Hematopoietic multipotent progenitor cell treated with erythropoietin and hydrocortisone succinate and interleukin-3 and kit ligand, for 15 days (in vitro differentiated cells): ENCODE measurements at places on chromosomes 2 and 18.
A peak's percentile ranks its signal among the peaks of the same experiment; 100 is the strongest.

GRCh38 chr18:48805826-48806535 lies 144.8 kb downstream of the SMAD7 start:
- no peak for DNase-seq

DNA sequence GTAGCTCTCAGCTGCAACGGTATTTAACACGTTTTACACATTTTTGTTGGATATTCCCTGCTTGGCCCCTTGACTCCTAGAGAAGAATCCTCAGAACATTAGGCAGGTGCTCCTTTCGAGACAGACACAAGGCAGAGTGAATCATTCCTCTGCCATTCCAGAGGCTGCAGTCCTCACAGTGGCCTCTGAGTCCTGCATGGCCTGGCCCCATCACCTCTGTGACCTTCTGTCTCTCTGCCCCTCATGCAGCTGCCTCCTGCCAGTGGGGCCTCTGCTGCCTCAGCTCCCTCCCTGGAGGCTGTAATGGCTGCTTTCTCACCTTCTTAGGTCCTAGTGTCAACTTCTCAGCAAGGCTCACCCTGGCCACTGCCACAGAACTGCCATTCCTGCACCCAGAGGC lies 101.3 kb downstream of the PTPRM start:
- DNase-seq, result no peak

DNA sequence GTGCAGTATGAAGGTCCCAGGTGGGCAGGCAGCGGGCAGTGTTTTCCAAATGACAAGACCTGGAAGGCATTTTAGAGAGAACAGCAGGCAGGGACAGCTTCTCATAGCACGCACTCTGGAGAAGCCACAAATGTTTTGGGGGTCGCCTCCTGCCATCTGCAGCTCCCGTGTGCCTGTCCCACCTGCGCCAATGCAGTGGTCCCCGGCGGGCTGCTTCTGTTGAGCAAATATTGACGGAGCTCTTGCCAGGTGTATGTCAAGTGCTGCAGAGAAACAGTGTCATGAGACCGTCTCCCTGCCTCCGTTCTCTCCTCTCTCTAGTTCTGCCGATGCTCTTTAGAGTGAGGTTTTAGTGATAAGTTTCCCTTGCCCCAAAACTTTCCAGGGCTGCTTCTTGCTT lies 174.8 kb downstream of the LDLRAD4 start:
- no peak for DNase-seq

DNA sequence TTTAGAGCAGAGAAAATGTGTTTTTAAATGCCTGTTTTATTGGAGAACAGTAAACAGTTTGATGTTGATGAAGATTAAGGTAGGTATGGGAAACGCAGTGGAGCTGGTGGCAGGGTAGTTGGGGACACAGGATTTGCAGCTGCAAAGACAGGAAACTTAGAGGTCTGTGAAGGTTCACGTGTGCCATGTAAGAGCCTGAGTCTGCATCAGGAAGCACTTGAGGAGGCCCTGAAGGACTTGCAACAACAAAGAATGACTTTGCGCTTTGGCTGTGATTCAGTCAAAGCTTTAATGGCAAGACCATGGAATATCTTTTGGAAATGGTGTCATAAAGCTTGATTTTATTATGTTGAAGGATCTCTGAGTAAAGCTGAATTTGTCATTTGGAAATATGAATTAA lies 347.6 kb upstream of the KCNJ3 start:
- no peak for DNase-seq

GRCh38 chr18:77815666-77816338 lies 566.2 kb downstream of the GALR1 start:
- no peak for DNase-seq

DNA sequence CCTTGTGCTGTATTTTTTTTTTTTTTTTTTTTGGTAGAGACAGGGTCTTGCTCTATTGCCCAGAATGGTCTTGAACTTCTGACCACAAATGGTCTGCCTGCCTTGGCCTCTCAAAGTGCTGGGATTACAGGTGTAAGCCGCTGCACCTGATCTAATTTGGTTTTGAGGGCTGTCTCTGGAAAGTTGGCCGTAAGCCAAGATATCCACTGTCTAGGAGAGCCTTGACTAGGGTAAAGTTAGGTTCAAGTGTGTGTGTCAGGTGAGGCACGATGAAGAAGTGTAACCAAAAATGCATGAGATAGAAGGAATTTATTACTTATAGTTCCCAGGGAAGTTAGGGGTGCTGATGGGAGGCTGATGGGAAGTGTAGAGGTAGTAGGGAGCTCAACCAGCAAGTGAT lies 46.7 kb downstream of the INO80C start:
- peak; percentile 20 for DNase-seq
